Spleen (tissue), 13 donors: ENCODE measurements at places on chromosomes 7 and 10. TPM values are rescaled to one million over a fixed set of nuclear protein-coding genes. Genes with fewer than 3 reads are reported as not detected.

The RGR gene
- polyA plus RNA-seq, result not detected

The INSYN2A gene
- polyA plus RNA-seq, result 0.15 TPM

The MEOX2 gene
- polyA plus RNA-seq, result 0.24 TPM

The GPAM gene
- 2.6 TPM for polyA plus RNA-seq

- peak; percentile 57 for DNase-seq
Observed at GRCh38 chr10:86663576-86664339, 4.6 kb upstream of the LDB3 start.

DNA sequence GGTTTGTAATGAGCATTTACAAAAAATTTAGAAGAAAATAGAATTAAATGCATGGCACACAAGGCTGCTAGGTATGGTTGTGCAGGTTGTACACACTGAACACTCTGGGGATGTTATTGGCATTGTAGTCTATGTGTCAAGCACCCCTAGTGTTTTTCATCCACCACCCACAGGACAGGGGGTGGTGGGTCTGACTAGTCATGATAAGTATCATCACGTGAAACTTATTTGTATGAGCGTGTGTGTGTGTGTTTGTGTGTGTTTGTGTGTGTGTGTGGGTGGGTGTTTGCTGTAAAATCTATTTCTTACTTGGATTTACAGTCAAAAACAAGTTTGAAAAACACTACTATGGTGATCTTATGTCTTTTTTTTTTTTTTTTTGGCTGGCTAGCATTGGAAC, 66.5 kb downstream of the MAP3K8 start:
- no peak for DNase-seq

GRCh38 chr7:101397770-101398324, 35.2 kb downstream of the COL26A1 start:
- DNase-seq, result no peak

GRCh38 chr7:1015196-1016121, 28.9 kb upstream of the GPR146 start:
- peak; percentile 77 for DNase-seq

GRCh38 chr10:84333864-84334451, 5.6 kb downstream of the CCSER2 start:
- no peak for DNase-seq
